ENCODE measurements at places on chromosomes 2 and 18. TPM values are rescaled to one million over a fixed set of nuclear protein-coding genes. Genes with fewer than 3 reads are reported as not detected.

- ATAC-seq, result no peak
These were observed 45.2 kb upstream of the RAB6C start for GRCh38 chr2:129934044-129934822.

Gene C2orf80
- 1.6 TPM for total RNA-seq

- no peak for ATAC-seq
These were observed 61.6 kb upstream of the HPCAL1 start for GRCh38 chr2:10240911-10241610.

GRCh38 chr2:133200684-133201421, 367.4 kb downstream of the NCKAP5 start:
- ATAC-seq, result peak; percentile 94

- ATAC-seq, result no peak
These were observed 80.3 kb upstream of the SLC35G4 start for GRCh38 chr18:11529081-11529480.

DNA sequence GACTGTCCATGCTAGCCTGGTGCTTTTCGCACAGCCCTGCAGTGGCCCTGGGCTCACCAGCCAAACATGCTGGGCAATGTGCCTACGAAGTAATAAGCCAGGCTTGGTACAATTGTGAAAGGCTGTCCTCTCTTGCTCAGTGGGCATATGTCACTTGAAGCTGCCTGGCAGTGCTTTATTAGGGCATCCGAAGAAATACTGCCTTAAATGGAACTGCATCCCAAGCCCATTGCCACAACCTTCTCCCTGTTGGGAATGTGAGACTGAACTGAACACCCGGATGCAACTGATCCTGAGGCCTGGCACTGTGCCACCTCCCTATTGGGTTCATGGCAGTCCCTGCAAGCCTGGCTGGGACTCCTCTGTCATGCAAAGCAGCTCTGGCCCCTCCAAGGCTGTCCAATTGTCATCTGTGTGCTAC, 15.9 kb downstream of the CAPG start:
- no peak for ATAC-seq

- no peak for ATAC-seq
These were observed 94.7 kb upstream of the BOD1L2 start for GRCh38 chr18:57052173-57052572.

Gene LYG2
- not detected for total RNA-seq

DNA sequence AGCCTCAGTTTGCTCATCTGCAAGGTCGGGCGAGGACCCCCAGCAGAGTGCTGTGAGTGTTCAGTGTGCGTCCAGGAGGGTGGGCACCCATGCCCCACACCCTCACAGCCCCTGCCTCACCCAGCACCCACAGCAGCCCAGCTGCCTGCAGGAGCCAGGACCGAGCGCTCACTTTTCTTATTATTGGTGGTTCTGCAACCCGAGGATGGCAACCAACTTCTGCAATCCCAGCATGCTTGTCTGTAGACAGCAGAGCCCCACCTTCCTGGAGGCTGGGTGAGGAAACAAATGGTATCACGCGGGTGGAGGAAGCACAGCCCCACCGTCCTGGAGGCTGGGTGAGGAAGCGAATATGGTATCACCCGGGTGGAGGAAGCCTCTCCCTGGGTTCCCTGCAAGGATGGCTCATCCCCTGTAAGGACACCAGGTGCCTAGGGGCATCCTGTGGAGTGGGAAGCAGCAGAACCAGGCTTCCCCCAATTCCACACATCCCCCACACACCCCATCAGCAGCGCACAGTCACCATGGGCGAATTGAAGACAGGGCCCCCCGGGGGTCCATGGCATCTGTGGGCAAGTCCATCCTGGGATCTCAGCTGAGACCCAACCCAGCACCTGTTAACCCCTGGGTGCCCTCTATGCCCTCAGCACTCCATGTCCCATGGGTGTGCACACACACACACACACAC, 220.5 kb upstream of the RAB6C start:
- ATAC-seq, result peak; percentile 92

DNA sequence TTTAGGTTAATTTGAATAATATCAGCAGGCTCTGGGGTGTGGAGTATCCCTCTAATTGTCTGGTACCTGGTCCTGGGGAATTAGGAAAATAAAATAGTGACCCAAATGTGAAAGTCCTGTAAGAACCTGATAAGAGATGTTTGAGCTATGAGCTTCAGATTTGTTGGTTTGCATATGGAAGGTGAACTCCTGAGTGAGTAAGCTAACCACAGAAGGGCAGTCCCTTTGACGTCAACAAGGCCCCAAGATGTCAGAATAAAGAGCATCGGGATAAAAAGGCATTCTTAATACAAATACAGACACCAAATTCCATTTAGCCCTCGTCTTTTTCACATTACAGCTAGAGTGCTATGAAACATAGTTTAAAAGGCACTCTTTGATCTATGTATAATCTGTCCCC, 1366.3 kb upstream of the TMEFF2 start:
- no peak for ATAC-seq

- ATAC-seq, result no peak
These were observed 754.5 kb downstream of the SATB2 start for GRCh38 chr2:198703281-198703680.

- no peak for ATAC-seq
These were observed 651.3 kb downstream of the NYAP2 start for GRCh38 chr2:226050822-226051221.

Gene GAREM2
- total RNA-seq, result 3.2 TPM

Gene HOXD8
- total RNA-seq, result 35.4 TPM

DNA sequence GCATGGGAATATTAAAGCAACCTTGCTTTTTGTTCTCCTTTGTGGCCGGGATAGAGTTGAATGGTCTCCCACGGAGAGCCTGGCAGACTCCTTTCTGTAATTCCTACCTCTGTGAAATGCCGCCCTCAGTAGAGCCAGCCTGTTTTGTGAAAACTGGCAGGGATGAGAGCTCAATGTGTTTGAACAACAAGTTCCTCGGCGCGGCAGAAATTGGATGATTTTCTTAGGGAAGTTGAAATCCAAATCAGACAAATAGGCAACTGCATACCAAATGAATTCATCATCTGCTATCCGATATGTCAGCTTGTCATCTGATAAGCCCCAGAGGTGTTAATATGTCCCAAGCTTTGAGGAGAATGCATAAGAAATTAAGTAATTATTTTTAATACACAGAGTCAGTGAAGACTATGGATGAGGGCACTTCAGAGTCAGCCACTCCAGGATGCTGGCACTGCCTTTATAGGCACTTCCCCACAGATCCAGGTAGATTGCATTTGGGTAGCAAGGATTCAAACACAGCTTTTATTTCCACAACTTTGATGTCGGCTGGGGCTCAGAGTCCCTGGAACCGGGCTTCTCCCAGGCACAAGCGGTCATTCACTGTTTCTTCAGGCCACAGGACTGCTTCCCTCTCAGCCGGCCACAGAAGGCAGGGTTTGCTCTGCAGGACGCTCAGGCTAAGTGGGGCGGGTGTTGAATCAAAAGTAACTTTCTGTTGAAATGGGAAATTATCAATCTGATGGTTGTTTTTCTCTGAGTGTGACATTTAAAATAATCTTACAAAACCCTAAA, 82.8 kb upstream of the REV1 start:
- peak; percentile 55 for ATAC-seq

Gene ABCG8
- total RNA-seq, result 0.14 TPM

DNA sequence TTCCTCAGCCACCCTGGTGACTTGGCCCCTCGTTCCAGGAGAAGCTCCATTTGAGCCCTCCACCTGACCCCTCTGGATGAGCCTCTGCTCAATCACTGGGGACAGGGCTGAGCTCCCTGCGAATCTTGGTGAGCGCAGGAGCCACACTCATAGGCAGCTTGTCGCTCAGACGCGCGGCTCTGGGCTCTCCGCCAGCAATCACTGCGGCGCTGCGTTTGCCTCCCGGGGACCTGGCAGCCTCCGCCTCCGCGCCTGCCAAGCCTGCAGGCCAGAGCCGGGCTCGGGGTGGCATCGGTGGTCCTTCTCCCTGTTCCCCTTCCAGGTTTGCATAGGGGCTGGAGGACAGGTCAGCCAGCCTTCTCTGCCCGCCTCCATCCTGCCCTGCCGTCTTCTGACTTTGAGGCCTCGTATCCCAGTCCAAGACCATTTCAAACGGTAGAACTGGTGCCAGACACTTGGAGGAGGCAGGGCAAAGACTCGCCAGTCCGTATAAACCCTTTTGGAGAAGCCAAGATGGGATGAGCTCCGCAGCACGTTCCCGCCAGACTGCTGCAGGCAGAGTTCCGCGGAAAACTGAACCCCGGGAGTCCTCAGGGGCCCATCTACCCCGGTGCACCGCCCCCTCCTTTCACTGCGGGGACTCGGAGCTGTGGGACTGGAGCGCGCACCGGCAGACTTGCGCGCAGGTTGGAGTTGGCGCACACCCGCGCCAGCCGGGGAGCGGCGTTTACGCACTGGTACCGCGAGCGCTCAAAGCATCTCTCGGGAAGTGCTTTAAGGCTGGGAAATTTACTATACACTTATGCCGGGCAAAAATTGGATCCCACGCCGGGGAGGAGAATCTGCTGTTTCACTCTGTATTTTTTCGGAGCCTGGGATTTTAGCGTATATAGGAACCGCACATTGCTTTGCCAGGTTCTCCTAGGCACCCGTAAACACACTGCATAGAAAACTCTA, 1.1 kb upstream of the TACR1 start:
- peak; percentile 68 for ATAC-seq

Measured in motor neuron (in vitro differentiated cells).